ENCODE measurements at places on chromosomes 6 and 20.

GRCh38 chr6:18990059-18990978 is 603.2 kb downstream of the RNF144B start:
- no peak for DNase-seq

DNA sequence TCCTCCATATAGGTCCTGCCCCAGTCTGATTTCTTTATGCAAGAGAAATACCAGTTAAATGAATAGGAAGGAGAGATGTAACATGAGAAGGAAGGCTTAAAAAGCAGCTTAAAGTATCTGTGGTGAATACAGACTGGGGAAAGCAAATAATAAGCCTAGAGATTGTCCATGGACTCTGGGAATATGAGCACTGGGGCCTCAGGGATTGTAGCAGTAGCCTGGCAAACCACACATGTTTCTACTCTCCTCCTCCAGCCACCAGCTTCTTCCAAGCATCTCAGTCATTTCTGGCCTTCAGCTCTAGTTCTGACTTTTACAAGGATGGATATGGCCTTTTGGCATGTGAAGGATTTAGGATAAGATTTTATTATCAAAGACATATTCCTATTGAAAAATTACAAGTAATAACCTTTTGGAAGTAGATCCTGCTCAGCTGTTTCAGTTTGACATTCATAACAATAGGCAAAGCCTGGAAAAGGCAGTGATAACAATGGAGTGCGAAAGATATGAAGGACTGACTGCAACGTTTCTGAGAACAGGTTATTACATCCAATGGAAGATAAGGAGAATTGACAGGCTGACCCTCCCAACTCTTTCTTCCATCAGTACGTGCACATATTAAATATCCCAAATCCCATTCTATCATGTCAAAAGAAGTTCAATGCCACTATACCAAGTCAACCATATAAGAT is 41.6 kb downstream of the CYP39A1 start:
- no peak for DNase-seq

GRCh38 chr6:27375613-27376079 is 12.9 kb upstream of the ZNF391 start:
- DNase-seq = no peak

DNA sequence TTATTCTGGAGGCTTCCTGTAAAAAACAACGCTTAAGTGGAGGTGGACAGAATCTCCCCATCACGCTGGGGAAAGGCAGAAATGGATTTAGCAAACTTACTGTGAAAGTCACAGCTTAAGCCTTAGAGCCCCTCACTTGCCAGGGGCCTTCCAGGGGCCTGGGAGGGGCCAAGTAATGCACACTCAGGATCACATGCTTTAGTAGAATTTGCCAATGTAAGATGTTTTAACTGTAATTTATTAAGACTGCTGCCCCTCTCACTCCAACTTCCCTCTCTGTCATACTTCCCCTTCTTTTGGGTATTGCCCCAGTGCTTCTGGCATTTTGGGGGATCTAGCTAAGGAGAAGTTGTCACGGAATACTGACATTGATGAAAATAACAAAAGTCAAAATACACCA is 12.6 kb upstream of the ADA start:
- no peak for DNase-seq

GRCh38 chr6:140073456-140073855 is 699.0 kb upstream of the CITED2 start:
- peak; percentile 82 for DNase-seq

DNA sequence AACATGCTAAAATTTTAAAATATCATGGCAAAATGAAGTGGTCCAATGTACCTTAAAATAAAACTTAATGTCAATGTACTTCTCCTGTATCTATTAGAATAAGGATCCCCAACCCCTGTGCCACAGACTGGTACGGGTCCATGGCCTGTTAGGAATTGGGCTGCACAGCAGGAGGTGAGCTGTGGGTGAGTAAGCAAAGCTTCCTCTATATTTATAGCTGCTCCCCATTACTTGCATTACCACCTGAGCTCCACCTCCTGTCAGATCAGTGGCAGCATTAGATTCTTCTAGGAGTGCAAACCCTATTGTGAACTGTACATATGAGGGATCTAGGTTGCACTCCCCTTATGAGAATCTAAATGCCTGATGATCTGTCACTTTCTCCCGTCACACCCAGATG is 86.0 kb downstream of the SLC16A10 start:
- no peak for DNase-seq

GRCh38 chr20:16573001-16573965 is at the start of gene KIF16B:
TSS of gene KIF16B (minus strand) at chr20:16573448. CDS start at chr20:16573275, 173 bp downstream.
- peak; percentile 87 for DNase-seq

DNA sequence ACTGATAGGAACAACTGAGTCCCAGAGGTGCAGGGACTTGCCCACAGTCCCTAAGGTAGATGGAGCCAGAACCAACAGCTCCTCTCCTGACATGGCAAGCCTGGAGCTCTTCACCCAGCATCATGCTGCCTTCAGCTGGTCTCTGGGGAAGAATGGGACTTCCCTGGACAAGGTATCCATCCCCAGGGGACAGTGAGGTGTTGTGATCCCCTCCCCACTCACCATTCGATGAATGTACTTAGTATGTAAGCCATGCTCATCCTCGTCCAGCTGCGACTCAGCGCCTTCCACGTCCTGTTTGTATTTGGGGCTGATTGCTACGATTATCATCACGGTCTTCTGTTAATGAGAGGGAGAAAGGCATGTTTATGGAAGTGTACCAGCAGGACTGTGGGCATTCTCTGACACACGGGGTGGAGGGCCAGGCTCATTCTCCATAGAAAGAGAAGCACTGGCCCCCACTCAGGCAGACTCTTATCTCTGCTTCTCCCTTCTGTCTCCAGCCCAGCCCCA is 39.4 kb downstream of the TRAF3IP2 start:
- DNase-seq = no peak
